ENCODE measurements at places on chromosomes 4 and X.

GRCh38 chrX:81237516-81237915 is 35.6 kb downstream of the SH3BGRL start:
- ATAC-seq = no peak

DNA sequence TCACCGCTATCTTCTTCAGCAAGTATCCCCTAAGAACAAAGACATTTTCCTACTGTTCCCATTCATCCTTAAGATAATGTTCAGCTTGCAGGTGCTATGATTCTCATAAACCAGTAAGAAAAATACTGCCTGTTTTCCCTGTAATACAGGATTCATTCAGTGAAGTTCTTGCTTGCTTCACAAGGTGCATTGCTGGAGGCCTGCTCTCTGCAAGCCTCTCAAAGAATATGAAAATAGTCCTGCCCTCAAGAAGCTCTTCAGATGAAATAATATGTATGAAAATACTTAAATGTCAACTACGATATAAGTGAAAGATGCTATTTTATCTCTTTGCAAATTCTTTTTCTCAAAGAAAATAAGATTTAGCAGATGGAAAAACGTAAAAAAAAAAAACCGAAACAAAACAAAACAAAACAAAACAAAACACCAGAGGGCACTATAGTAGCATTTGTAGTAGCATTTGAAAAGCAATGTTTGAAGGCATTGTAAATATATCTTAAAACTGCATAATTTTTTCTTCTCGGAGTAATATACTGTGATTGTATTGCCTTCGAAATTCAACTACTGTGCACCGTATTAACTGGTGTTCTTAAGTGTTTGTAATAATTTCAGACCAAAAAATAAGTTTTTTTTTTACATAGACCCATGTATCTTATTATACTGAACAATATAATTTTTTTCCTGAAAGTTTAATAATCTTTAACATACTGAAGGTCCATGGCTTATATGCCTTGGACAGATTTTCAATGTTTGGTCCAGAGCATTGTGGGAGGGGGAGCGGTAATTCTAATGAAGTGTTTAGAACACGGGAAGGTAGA is 26.0 kb downstream of the ADH4 start:
- peak; percentile 44 for ATAC-seq

- no peak for ATAC-seq
Measured at GRCh38 chr4:61201561-61201960, 1.4 kb downstream of the ADGRL3 start.

DNA sequence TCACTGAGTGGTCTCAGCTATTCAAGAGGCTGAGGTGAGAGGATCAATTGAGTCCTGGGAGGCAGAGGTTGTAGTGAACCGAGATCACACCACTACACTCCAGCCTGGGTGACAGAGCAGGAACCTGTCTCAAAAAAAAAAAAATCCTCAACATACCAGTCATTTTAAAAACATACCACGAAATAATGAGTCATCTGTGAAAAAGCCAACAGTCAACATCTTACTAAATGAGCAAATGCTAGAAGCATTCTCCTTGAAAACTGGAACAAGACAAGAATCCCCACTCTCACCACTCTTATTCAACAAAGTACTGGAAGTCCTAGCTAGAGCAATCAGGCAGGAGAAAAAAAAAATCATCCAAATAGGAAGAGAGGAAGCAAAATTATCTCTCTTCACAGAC is 104.0 kb upstream of the ARHGEF9 start:
- no peak for ATAC-seq

GRCh38 chr4:81990898-81991297 is 382.9 kb downstream of the HNRNPD start:
- ATAC-seq = no peak

GRCh38 chrX:47844117-47844516 is 7.4 kb downstream of the ZNF81 start:
- ATAC-seq = no peak

DNA sequence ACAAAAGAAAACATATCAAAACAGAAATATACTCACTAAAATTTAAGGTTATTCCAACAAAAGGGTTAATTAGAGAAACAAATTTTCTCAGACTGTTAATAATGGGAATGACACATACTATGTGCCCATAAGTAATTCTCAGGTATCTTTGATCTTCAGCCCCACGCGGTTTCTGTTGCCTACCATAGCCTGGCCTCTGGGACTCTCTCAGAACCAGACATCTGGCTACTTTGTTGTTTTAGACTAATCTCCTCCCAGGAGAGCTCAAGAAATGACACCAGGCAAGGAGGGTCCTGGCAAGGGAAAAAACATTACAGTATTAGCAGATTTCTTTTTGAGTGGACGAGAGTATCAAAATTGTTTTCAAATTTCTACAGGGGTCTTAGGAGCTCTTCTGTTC is 43.7 kb downstream of the SLC10A7 start:
- ATAC-seq = no peak

DNA sequence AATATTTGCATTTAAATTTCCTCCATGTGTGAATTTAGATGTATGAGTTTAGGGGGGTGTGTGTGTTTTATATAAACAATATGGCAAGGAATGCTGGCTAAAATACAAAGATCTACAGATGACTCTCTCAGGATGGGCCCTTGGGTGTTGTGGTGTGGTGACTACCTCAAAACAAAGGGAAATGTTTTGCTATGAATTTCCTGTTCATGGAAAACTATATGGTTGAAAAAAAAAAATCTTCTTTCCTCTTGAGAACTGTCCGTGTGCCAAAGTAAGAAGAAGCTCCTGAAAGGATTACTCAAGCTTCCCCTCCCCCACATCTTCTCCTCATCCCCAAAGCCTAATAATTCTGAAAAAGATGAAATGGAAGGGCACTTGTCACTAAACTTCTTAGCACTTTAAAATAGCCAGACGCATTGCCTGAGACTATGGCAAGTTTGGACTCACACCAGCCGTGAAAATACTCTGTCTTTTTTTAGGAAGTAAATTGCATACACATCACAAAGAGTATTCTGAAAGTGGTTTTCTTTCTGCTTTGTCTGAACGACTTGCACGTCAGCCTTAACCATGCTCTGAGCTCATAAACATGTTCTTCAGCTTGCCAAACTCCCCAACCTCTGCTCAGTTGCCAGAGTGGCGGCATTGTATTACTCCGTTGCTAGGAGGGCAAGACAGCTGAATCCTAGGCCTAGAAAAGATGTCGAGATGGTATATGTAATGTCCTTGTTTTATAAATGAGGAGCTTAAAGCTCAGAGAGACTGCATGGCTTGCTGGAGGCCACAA is 250.4 kb upstream of the JADE1 start:
- no peak for ATAC-seq

- ATAC-seq = peak; percentile 64
Measured at GRCh38 chrX:39850630-39851152, 247.1 kb downstream of the BCOR start.

DNA sequence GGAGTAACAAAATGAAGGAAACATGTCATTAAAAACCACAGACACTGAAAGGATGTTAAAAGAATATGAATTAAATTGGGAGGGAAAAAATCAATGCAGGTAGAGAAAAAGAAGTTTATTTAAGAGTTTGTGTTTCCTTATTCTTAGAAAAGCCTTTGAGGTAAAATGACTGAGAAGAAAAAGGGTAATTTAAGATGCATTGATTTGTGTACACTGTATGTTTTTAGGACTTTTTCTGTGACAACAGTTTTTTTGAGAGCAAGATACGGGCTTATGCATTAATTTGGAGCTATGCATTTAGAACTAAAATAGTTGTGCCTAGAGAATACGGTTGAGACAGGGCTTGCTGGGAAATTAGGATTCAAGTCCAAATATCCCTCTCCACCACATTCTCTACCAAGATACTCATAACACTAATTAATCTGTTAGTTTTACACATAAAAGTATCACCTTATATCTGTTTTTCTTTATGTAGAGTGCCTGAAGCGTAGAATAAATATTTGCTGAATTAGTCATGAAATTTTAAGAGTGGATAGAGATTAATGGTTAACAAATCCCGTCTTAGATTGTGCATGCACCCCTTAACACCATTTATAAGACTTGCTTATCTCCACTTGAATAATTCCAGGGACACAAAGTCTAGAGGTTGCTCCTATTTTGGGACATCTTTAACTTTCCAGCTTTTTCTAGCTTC is 232.5 kb downstream of the PCDH7 start:
- ATAC-seq = no peak

- peak; percentile 12 for ATAC-seq
Measured at GRCh38 chr4:168317621-168318020, 931 bp downstream of the DDX60 start.

GRCh38 chr4:1819284-1819683 is 26.2 kb downstream of the FGFR3 start:
- no peak for ATAC-seq

GRCh38 chrX:134622056-134622812 is 36.0 kb downstream of the PLAC1 start:
- peak; percentile 93 for ATAC-seq

GRCh38 chr4:71360844-71361243 is 22.0 kb downstream of the SLC4A4 start:
- no peak for ATAC-seq

- ATAC-seq = no peak
Measured at GRCh38 chr4:42712854-42713253, 55.9 kb upstream of the ATP8A1 start.

DNA sequence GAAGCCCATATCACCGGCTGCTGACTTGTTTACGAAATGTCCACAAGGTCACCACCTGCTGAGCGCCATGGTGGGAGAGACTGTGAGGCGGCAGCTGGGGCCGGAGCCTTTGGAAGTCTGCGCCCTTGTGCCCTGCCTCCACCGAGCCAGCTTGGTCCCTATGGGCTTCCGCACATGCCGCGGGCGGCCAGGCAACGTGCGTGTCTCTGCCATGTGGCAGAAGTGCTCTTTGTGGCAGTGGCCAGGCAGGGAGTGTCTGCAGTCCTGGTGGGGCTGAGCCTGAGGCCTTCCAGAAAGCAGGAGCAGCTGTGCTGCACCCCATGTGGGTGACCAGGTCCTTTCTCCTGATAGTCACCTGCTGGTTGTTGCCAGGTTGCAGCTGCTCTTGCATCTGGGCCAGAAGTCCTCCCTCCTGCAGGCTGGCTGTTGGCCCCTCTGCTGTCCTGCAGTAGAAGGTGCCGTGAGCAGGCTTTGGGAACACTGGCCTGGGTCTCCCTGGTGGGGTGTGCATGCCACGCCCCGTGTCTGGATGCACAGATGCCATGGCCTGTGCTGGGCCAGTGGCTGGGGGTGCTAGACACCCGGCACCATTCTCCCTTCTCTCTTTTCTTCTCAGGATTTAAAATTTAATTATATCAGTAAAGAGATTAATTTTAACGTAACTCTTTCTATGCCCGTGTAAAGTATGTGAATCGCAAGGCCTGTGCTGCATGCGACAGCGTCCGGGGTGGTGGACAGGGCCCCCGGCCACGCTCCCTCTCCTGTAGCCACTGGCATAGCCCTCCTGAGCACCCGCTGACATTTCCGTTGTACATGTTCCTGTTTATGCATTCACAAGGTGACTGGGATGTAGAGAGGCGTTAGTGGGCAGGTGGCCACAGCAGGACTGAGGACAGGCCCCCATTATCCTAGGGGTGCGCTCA is 8.7 kb upstream of the MSANTD1 start:
- no peak for ATAC-seq

- no peak for ATAC-seq
Measured at GRCh38 chr4:8289956-8290700, 20.6 kb downstream of the HTRA3 start.

- ATAC-seq = no peak
Measured at GRCh38 chrX:8432396-8432795, 32.2 kb upstream of the VCX3B start.

DNA sequence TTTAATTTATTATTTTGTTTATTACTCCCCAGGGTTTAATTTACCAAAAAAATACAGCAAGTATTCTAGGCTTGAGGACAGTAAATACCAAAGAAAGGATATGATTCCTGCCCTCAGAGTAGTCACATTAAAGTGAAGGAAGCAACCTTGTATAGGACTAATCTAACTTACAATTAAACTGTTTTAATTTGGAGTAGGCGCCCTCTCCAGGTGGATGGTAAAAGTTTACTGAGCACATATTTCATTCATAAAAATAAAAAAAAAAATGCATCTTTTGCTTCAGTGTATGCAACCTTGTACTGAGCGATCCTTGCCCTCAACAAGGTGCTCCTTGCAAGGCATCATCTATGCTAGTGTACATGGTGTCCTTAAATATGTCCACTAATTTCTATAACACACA is 72.0 kb upstream of the MAGEB16 start:
- peak; percentile 26 for ATAC-seq

- ATAC-seq = no peak
Measured at GRCh38 chr4:76196376-76196775, 17.2 kb downstream of the SCARB2 start.

GRCh38 chr4:8296491-8296890 is 26.9 kb downstream of the HTRA3 start:
- ATAC-seq = no peak

DNA sequence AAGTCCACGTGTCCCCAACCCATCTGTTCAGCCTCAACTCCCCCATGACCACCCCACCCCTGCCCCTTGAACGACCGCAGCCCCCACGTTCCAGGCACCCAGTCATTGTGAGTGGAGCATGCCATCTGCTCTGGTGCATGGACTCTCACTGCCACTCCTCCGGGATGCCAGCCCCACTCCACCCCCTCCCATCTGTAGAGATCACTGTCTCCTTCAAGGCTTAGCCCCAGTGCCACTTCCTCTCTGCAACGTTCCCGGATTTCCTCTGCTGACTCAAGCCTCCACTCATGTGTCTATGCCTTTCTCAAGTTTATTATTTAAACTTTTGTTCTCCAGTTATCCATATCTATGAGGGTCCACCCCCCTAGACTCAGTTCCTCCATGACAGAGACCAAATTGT is 54.0 kb downstream of the MAML3 start:
- ATAC-seq = peak; percentile 27

DNA sequence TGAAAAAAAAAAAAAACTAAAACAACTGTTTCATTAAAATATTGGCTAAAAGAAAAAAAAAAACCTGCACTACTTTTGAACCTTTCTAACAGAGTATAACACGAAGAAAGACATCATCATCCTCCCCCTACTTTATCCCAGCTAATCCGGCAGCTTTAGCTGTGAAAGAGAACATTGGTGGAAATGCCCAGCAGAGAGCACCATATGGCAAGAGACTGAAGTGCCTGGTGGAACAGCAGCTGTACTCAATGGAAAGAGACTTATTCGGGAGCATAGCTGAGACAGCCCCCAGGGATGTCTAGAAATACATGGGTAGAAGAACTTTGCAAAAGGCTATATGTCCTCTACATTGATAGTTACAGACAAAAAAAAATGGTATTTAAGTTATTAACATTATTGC is 30.3 kb downstream of the STPG2 start:
- peak; percentile 82 for ATAC-seq

DNA sequence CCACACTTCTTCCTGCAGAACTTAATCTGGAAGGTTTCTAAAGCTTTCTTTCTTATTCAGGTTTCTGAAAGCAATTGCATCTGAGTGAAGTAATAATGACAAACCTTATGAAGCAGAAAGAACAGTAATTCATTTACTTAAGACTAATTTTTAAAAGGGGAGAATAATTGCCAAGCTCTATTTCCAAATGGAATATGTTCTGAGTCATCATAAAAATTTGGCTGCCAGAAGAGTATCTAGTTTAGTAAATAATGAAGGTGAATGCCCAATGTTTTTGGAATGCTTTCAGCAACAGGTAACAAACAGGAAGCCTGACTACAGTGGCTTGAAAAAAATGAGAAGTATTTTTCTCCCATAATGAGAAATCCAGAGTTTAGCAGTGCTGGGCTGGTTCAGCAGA is 227.3 kb upstream of the TET2 start:
- ATAC-seq = no peak

GRCh38 chrX:16112428-16112827 is 10.9 kb upstream of the GRPR start:
- ATAC-seq = peak; percentile 80
